ENCODE measurements at places on chromosomes 3 and 15.

GRCh38 chr3:8713901-8714759 is 19.5 kb upstream of the CAV3 start:
- DNase-seq, result no peak

DNA sequence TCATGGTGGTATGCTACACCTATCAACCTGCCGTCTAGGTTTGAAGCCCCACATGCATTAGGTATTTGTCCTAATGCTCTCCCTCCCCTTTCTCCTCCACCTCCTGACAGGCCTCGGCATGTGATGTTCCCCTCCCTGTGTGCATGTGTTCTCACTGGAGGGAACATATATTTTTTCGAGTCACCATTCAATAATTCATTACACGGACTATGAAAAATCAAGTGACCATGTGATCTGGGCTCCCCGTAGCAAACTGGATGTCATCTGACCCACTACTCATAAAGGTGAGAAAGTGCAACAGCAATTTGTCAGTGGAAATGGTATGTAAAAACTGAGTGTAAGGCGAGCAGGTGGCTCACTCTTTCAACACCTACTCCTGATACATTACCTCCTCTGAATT is 224.3 kb upstream of the RASGRP1 start:
- DNase-seq, result peak; percentile 23

- no peak for DNase-seq
These were observed 31.7 kb downstream of the GPR149 start for GRCh38 chr3:154398084-154398967.

- no peak for DNase-seq
These were observed 18.1 kb downstream of the ARRDC4 start for GRCh38 chr15:97978401-97979139.

- DNase-seq, result no peak
These were observed 280.7 kb downstream of the NFKBIZ start for GRCh38 chr3:102129760-102130608.

DNA sequence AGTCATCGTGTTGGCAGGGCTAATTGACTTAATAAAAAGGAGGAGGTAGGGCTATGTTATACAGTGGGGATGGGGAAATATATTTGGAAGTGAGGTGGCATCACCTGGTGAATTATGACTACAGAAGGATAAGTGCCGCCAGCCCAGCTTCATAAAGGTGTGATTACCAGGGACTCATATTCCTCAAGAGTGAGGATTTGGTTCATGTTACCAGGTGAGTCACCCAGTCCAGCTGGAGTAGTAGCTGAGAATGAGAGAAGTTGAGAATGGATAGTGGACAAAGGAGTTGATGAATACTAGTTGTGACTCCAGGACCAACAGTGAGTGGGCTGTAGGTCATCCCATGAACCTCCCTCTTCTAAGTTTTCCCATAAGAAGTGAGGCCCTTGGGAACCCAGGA is 143.0 kb upstream of the GALNT15 start:
- no peak for DNase-seq

GRCh38 chr3:73141525-73141924 is 80.1 kb downstream of the EBLN2 start:
- no peak for DNase-seq

DNA sequence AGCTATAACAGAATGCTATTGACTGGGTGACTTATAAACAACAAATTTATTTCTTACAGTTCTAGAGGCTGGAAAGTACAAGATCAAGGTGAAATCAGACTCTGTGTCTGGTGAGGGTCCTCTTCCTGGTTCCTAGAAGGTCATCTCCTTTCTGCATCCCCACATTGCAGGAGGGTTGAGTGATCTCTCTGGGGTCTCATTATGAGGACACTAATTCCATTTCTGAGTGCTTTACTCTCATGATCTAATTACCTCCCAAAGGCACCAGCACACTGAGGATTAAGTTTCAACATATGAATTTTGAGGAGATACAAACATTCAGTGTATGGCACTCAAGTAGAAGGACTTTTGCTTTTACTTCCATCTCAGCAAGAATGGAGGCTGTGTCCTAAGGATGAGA is 534.1 kb upstream of the KCNMB2 start:
- peak; percentile 54 for DNase-seq

DNA sequence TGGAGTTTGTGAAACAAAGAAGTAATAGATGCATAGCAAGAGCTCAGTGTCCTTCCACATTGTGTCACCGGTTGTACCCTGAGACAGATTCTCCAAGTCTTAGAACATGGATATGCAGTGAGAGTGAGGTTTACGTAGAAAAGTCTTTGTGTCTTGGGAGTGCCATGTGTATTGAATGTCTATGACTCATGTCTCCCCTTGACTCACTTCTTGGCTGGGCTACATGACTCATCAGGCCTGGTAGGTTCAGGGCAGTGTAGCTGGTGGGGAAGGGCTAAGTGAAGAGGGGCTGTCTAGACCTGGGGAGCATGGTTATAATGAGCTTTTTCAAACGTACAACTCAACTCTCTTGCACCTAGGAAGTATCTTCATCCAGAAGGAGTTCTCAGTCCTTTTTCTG is 167.4 kb downstream of the GAP43 start:
- no peak for DNase-seq

DNA sequence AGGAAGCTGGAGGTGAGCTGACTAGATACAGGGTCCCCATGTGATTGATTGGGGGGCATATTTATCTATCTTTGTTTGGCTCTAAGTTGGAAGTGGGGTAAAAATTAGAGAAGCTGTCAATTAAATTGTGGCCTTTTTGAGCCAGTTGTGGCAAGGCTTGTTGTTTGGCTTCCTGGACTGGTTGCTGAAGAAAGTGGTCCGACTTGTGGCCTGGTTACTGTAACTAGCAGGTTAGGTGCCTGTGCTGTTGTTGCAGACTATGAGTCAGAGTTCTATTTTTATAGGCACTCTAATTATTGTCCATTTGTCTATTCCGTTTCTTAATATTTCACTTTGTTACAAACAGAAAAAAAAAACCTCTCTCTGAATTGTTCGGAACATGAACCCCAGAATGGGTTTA is 129.1 kb upstream of the CNTN6 start:
- DNase-seq, result no peak
